ENCODE measurements at places on chromosomes 13 and 19. TPM values are rescaled to one million over a fixed set of nuclear protein-coding genes. Genes with fewer than 3 reads are reported as not detected.

SPACA4 gene
- total RNA-seq = not detected

ICAM1 gene
- total RNA-seq = 6.4 TPM

RNF113B gene
- total RNA-seq = not detected

LIM2 gene
- not detected for total RNA-seq

- no peaks in the 10 kb centered on the region for H3K36me3 ChIP-seq
- H3K27ac ChIP-seq = no peak overlapping the region
- H3K4me1 ChIP-seq = no peaks in the 10 kb centered on the region
- DNase-seq = peak; percentile 83
- no peaks in the 10 kb centered on the region for H3K27me3 ChIP-seq
Observed at GRCh38 chr19:2309734-2310362, 1.9 kb upstream of the LINGO3 start.

DNA sequence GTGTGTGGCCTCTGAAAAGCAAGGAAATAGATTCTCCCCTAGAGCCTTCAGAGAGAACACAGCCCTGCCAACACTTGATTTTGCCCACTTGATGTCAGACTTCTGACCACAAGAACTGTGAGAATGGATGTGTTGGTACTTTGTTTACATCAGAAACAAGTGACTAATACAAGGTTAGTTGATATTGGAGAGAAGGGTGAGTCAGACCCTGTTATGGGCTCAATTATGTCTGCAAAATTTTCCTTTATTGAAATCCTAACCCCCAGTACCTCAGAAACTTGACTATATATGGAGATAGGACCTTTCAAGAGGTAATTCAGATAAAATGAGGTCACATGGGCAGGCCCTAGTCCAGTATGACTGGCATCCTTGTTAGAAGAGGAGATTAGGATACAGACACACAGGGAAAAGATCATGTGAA is 226.7 kb downstream of the RFC3 start:
- no peaks in the 10 kb centered on the region for H3K4me1 ChIP-seq
- no peak overlapping the region for H3K27ac ChIP-seq
- H3K27me3 ChIP-seq = no peaks in the 10 kb centered on the region
- no peak overlapping the region for H3K4me3 ChIP-seq
- H3K36me3 ChIP-seq = no peaks in the 10 kb centered on the region
